Activated T-helper 2 cell treated with anti-CD3 and anti-CD28 coated beads, Interferon-gamma antibody, Interleukin-2, Interleukin-4, amounts not matched to agents 10 μg/mL and 5 μg/mL and 100 μg/mL, durations not matched to agents 14 hours and 24 hours and 36 hours (primary cell): ENCODE measurements at places on chromosomes 4 and X.

GRCh38 chr4:126251169-126251568 is 936.4 kb downstream of the FAT4 start:
- no peak overlapping the region for H3K27ac ChIP-seq
- H3K4me1 ChIP-seq: no peaks in the 10 kb centered on the region
- no peak for DNase-seq
- H3K36me3 ChIP-seq: no peaks in the 10 kb centered on the region
- no peak overlapping the region for H3K4me3 ChIP-seq

- no peaks in the 10 kb centered on the region for H3K27me3 ChIP-seq
- no peak for DNase-seq
- no peaks in the 10 kb centered on the region for H3K36me3 ChIP-seq
- no peak overlapping the region for H3K27ac ChIP-seq
These were observed 876.2 kb upstream of the HS3ST1 start for GRCh38 chr4:12304905-12305304.

- no peak overlapping the region for H3K27ac ChIP-seq
- no peaks in the 10 kb centered on the region for H3K36me3 ChIP-seq
These were observed 56.4 kb upstream of the PNPLA4 start for GRCh38 chrX:7983581-7983980.

GRCh38 chr4:167274351-167274750 is 40.1 kb upstream of the SPOCK3 start:
- H3K27me3 ChIP-seq: no peaks in the 10 kb centered on the region
- no peak overlapping the region for H3K27ac ChIP-seq
- no peak for DNase-seq

DNA sequence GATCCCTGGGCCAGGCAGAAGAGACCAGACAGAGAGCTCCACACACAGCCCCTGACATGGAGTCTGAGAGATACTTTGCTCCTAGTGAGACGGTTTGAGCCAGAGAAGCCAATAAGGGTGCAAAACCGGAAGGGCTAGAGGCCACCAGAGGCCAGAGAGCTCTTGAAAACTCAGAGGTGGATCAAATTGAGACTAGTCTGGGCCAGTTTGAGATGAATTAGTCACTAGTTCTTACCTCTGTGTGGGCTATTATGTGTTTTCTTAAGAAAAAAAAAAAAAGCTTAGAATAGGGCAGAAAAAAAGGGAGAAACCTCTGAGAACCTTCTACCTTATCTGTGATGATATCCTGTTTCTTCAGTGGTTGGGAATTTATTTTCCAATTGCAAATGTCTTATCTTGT is 110.4 kb upstream of the EDNRA start:
- no peaks in the 10 kb centered on the region for H3K27me3 ChIP-seq
- no peaks in the 10 kb centered on the region for H3K36me3 ChIP-seq
- DNase-seq: no peak
- H3K4me3 ChIP-seq: no peak overlapping the region
- H3K4me1 ChIP-seq: no peaks in the 10 kb centered on the region
- H3K27ac ChIP-seq: no peak overlapping the region

DNA sequence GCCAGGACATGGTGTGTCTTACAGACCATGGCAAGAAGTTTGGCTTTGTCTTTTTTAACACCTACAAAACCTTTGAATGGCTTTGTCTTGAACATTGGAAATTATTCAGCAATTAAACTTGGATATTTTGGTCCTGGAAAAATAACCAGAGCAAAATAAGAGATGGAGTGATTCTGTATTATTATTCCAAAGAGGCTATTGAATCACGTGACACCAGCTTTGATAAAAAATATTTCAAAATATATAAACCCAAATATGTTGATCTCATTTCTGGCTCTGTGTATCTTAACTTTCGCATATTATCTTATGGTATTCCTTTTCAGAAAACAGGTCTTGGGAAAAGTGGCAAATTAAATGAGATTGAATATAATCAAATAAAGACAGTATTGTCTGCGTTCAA is 32.6 kb upstream of the GIMD1 start:
- H3K27ac ChIP-seq: no peak overlapping the region
- H3K4me3 ChIP-seq: no peak overlapping the region

- no peaks in the 10 kb centered on the region for H3K4me1 ChIP-seq
- no peak for DNase-seq
- no peak overlapping the region for H3K27ac ChIP-seq
- no peak overlapping the region for H3K4me3 ChIP-seq
- H3K36me3 ChIP-seq: no peaks in the 10 kb centered on the region
- no peaks in the 10 kb centered on the region for H3K27me3 ChIP-seq
These were observed 596.5 kb downstream of the NLGN4X start for GRCh38 chrX:5632061-5632614.

GRCh38 chrX:131704136-131704695 is 160.3 kb downstream of the OR13H1 start:
- H3K36me3 ChIP-seq: peaks cover 8% of the 10 kb centered on the region
- DNase-seq: no peak
- H3K27ac ChIP-seq: no peak overlapping the region
- H3K4me3 ChIP-seq: no peak overlapping the region

DNA sequence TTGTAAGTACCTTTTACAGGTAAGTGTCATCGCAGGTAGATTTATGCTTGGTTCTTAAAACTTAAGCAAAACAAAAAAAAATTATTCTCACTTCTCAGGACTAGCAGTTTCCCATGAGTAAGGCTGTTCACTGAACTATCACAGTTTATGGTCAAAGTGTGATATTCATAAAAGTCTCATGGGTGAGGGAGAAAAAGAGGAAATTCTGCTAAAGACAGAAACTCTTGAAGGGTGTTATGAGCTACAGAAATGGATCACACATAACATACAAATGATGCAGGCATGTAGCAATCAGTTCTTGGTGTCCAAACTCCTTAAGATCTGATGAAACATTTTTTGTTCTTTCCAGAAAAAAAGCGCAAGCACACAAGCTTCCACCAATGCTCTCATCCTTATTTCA is 8.5 kb downstream of the RAB9A start:
- H3K4me3 ChIP-seq: no peak overlapping the region
- DNase-seq: no peak
- peaks cover 44% of the 10 kb centered on the region for H3K4me1 ChIP-seq

DNA sequence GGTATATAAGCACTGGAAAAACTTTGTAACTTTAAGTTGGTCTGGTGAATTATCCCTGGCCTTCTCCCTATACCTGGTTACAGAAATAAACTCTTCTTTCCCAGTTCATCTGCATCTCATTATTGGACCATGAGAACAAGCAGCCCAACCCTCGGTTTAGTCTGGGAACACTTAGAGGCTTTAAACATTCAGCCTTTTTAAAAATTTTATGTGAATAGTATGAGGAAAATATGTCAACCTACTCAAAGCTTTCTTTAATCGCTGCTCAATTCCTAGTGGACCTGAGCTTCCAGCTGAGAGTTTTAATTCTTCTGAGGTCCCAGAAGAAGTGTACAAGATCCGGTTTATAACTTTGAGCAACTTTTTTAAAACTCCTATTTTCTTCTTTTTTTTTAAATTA is 358.6 kb upstream of the NOCT start:
- no peak overlapping the region for H3K4me3 ChIP-seq
- no peaks in the 10 kb centered on the region for H3K36me3 ChIP-seq

DNA sequence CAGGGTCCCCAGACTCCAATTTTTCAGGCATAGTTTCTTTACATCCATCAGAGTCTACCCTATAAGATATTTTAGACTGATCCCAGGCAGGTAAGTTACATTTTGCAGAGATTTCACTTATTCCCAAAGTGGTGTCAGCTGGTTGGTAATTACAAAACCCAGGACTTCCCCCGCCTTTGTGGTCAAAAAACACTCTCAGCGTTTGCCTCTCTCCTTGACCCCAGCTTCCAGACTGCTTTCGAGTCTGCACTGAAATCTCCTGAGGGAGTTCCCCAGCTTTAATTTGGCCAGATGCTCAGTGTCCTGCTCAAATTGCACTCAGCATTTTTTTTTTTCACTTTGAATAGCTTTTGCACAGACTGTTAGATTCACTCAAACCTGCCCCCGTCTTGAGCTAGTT is 11.2 kb upstream of the AMOT start:
- H3K27me3 ChIP-seq: peaks cover 2% of the 10 kb centered on the region
- H3K27ac ChIP-seq: no peak overlapping the region
- no peaks in the 10 kb centered on the region for H3K36me3 ChIP-seq
- peaks cover 30% of the 10 kb centered on the region for H3K4me1 ChIP-seq
- no peak for DNase-seq
- H3K4me3 ChIP-seq: no peak overlapping the region
